ENCODE measurements at places on chromosomes 11 and 22.
A peak's percentile ranks its signal among the peaks of the same experiment; 100 is the strongest.

DNA sequence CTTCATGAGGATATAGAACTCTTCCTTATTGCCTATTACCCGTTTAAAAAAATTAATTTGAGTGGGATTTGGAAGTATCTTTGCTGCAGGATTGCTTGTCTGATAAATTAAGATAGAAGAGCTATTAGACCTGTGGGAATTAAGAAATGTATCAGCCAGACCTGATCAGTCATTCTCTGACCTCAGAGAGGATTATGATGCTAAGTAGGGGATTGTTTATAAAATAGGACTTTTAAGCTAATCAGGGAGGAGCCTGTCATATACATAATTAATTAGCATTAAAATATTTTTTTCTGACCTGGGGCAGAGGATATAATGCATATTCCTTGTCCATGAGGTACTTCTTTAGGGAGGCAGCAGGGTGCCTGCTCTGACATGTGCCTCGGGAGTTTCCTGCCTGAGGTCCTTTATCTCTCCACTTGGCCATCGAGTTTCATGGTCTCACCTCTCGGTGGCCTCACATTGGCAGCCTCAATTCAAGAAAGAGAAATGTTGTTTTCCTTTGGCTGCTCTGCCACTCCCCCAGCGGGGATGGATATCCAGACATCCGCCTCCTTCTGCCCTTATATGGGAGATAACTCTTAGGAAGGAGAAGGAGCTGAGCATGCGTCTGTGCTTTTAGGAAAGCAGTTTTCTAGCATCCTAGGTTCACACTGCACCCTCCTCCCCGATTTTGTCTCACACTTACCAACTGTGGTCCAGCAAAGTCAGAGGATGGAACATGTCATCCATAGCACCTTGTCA is 41.1 kb downstream of the DIXDC1 start:
- no peak overlapping the region for H3K4me3 ChIP-seq
- H3K36me3 ChIP-seq, result no peaks in the 10 kb centered on the region
- H3K4me1 ChIP-seq, result peaks cover 7% of the 10 kb centered on the region
- peaks cover 2% of the 10 kb centered on the region for H3K27me3 ChIP-seq
- H3K27ac ChIP-seq, result no peak overlapping the region

DNA sequence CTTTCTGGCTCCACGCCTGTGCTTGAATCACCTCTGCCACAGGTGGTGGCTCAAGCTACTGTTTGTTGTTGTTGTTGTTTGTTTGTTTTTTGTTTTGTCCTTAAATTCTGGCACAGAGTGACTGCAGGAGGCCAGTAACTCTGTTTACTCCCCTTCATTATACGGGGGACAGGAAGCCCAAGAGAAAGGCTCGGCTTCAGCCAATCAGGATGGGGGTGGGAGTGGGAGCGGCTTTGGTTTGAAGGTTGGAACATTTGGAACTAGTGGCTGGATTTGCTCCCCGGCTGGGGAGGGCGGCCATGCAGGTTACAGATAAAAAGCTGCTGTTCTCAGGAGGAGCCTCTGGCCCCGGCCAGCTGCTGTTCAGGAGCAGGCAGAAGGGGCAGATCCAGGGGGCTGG is 19.7 kb upstream of the CABP2 start:
- H3K36me3 ChIP-seq, result no peaks in the 10 kb centered on the region
- H3K4me1 ChIP-seq, result no peaks in the 10 kb centered on the region
- no peak overlapping the region for H3K27ac ChIP-seq

GRCh38 chr11:62477927-62478326 is 59.1 kb downstream of the SCGB1A1 start:
- peaks cover 18% of the 10 kb centered on the region for H3K4me1 ChIP-seq
- H3K27me3 ChIP-seq, result no peaks in the 10 kb centered on the region
- H3K36me3 ChIP-seq, result no peaks in the 10 kb centered on the region
- H3K27ac ChIP-seq, result peak overlapping the region; percentile 69
- no peak for DNase-seq

DNA sequence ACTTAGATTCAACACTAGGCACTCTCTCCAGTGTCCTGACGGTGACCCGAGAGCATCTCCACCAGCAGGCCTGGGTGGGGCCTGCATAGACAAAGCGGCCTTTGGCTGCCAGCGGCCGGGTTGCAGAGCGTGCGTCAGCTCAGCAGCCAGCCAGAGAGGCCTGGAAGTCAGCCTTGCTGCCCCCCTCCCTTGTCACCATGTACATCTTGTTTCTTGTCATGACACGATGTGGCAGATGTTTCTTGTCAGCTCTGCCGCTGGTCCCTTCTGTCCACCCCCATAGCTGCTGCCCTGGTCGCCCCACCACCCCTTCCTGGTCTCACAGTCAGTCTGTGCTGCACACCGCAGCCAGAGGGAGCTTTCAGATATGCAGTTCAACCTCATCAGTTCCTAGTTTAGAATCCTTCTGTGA is 33.1 kb upstream of the CBX7 start:
- H3K4me1 ChIP-seq, result no peaks in the 10 kb centered on the region
- no peaks in the 10 kb centered on the region for H3K27me3 ChIP-seq
- H3K4me3 ChIP-seq, result no peak overlapping the region
- H3K36me3 ChIP-seq, result no peaks in the 10 kb centered on the region

- H3K4me1 ChIP-seq, result peaks cover 6% of the 10 kb centered on the region
- no peak for DNase-seq
- H3K27me3 ChIP-seq, result no peaks in the 10 kb centered on the region
- peak overlapping the region; percentile 81 for H3K4me3 ChIP-seq
Observed at GRCh38 chr22:41302811-41303210, 1.5 kb downstream of the ZC3H7B start.

DNA sequence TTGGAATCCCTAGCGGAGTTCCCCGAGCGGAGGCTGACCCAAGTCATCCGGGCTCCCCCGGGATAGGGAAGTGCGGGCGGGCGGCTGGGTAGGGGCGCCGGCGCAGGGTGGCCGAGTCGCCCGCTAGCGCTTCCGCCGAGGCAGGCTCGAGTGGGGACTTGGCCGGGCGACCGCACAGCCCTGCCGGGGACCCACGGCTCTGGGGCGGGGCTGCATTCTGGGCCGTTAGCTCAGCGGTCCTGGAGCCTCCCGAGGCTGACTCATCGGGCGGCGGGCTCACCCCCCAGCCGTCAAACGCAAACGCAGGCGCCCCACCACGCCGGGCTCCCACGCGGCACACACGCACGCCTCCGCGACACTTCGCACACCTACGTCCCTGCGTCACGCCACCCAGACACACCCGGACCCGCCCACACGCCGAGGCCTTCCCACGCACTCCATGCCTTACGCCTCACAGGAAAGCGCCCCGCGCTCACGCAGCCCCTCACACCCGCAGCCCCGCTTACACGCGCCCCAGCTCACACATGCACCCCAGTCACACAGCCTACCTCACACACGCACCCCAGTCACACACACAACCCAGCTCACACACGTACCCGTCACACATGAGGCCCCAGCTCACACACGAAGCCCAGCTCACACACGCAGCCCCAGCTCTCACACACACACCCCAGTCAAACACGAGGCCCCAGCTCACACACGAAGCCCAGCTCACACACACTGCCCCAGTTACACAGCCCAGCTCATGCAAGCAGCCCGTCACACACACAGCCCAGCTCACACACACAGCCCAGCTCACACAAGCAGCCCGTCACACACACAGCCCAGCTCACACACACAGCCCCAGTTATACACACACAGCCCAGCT is 1.2 kb downstream of the PHLDB1 start:
- peak; percentile 70 for DNase-seq
- H3K27me3 ChIP-seq, result peaks cover 30% of the 10 kb centered on the region
- H3K4me3 ChIP-seq, result peak overlapping the region; percentile 68
- H3K27ac ChIP-seq, result no peak overlapping the region

DNA sequence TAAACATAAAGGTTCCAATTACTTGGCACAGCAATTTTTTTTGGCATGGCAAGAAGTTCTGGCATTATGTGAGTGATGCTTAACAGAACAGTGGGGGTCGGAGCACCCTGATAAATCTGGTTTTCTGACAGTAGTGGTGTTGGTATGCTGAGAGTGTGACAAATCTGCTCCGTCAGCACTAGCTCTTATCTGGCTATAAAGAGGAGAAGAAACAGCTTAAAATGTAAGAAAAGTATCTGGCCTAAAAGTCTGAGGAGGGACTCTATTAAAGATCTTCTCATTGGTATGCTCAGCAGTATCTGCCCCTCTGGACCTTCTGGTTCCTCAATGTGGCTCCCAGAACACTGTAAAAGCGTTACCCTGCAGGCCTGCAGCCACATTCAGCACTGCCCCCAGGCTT is 137.4 kb downstream of the PLEKHA7 start:
- peak overlapping the region; percentile 95 for H3K27ac ChIP-seq
- H3K27me3 ChIP-seq, result no peaks in the 10 kb centered on the region
- no peak for DNase-seq

GRCh38 chr22:36486619-36487384 is 5.4 kb upstream of the TXN2 start:
- H3K27me3 ChIP-seq, result no peaks in the 10 kb centered on the region
- H3K4me1 ChIP-seq, result peaks cover 8% of the 10 kb centered on the region
- peak; percentile 61 for DNase-seq
- no peak overlapping the region for H3K27ac ChIP-seq

- H3K27me3 ChIP-seq, result no peaks in the 10 kb centered on the region
- no peak for DNase-seq
- H3K36me3 ChIP-seq, result no peaks in the 10 kb centered on the region
- H3K27ac ChIP-seq, result no peak overlapping the region
Observed at GRCh38 chr11:91421641-91422040, 803.0 kb upstream of the FAT3 start.

DNA sequence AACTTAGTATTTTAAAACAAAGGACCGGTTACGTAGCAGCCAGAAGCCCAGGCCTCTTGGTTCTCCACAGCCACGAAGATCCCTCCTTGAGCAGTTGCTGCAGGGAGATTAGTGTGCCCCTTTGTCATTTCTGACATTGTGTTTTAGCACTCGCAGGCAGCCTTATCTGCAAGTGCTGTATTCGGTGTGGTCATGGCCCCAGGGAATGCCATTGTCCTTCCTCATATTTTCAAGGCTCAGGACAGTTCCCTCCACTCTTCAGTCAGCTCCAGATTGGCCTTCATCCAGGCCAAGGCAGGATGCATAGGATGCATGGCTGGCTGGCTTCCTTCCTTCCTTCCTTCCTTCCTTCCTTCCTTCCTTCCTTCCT is 88.5 kb downstream of the ZBTB16 start:
- no peaks in the 10 kb centered on the region for H3K4me1 ChIP-seq
- no peak overlapping the region for H3K4me3 ChIP-seq
- no peak overlapping the region for H3K27ac ChIP-seq
- H3K27me3 ChIP-seq, result no peaks in the 10 kb centered on the region
- DNase-seq, result peak; percentile 52
- no peaks in the 10 kb centered on the region for H3K36me3 ChIP-seq

DNA sequence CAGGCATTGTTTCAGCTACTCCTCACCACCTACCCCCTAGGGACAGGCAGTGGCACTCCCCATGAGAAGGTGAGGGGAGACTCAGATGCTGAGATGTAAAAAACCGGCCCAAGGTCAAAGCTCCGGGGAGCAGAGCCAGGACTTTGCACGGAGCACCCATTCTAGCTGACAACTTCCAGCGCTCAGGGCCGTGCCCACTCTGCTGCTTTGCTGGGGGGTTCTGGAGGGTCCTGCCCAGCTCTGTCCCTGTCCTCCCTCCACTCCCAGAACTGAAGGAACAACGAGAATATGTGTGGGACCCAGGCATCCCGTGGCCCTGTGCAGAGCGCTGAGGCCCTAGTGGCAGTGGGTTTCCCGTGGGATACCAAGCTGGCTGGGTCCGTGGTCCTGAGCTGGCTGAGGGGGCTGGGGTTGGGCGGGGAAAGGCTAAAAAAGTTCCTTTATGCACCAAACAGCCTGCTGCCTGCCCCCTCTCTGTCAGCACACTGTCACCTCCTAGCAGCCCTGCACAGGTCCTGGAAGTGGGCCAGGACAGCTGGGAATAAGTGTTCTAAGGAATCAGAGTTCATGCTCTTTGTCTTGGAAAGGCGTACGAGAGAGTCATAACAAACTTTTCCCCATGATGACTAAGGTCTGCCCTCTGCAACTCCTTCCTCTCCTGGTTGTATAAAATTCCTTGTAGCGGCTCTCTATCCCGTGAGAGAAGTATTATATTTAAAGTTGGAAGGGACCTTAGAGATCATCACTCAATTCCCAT is 1.9 kb downstream of the MS4A10 start:
- no peaks in the 10 kb centered on the region for H3K36me3 ChIP-seq
- DNase-seq, result no peak
- no peaks in the 10 kb centered on the region for H3K27me3 ChIP-seq
- no peak overlapping the region for H3K27ac ChIP-seq
- no peaks in the 10 kb centered on the region for H3K4me1 ChIP-seq

- H3K27ac ChIP-seq, result no peak overlapping the region
- peaks cover 26% of the 10 kb centered on the region for H3K4me1 ChIP-seq
- H3K36me3 ChIP-seq, result peaks cover 53% of the 10 kb centered on the region
- H3K4me3 ChIP-seq, result no peak overlapping the region
Observed at GRCh38 chr22:20551805-20552442, 44.5 kb downstream of the MED15 start.

GRCh38 chr11:115630214-115630613 is 126.0 kb upstream of the CADM1 start:
- no peak overlapping the region for H3K4me3 ChIP-seq
- H3K27me3 ChIP-seq, result no peaks in the 10 kb centered on the region
- DNase-seq, result no peak
- peaks cover 4% of the 10 kb centered on the region for H3K4me1 ChIP-seq

DNA sequence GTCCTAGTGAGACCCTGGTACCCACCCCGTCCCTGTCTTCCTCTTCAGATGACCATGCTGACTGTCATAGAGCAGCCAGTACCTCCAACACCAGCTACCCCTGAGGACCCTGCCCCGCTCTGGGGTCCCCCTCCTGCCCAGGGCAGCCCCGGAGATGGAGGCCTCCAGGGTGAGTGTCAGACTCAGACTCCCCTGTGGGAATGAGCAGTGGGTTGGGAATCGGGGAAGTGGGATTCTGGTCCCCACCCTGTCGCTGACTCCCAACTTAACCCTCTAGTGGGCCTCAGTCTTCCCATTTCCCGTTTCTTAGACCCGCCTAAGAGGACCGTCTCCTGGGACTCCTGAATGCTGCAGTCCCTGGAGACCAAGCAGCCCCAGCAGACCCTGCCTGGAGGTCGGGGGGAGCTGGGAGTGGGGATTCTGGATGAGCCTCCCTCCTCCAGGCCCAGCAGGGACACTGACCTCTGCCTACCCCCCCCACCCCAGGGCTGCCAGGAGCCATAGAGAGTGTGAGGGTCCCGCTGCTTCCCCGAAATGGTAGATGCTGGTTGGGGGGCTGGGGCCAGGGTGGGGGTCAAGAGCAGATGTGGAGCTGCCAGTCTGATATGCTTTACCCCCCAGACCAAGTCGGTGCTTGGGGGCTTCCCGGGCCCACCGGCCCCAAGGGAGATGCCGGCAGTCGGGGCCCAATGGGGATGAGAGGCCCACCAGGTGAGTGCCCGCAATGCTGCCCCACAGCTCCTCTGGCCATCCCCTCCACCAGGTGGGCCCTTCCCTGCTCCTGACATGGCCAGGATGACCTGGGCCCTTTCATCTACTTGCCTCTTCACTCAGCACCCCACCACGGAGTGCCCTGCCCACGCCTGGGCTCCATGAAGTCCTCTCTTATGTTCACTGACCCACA is 25.5 kb downstream of the EMID1 start:
- H3K4me3 ChIP-seq, result no peak overlapping the region
- no peak overlapping the region for H3K27ac ChIP-seq
- no peaks in the 10 kb centered on the region for H3K4me1 ChIP-seq
- no peaks in the 10 kb centered on the region for H3K27me3 ChIP-seq
- no peaks in the 10 kb centered on the region for H3K36me3 ChIP-seq

Data from trophoblast cell (in vitro differentiated cells and primary cell).